ENCODE measurements at places on chromosomes 12 and 14.

DNA sequence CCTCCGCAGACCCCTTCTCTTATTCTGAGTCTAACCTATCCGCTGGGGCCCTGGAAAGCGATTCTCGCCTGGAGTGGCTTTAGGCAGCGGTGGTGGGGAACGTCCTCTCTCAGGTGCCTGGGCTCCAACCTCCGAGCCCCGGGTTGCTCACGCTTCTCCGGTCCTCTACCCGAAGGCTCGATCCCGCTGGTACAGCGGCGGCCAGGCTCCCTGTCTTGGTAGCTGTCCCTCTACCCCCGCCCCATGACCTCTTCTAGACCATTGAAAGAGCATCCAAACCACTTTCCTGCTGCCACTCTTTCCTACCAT lies 505 bp upstream of the HEBP1 start:
- DNase-seq: no peak

DNA sequence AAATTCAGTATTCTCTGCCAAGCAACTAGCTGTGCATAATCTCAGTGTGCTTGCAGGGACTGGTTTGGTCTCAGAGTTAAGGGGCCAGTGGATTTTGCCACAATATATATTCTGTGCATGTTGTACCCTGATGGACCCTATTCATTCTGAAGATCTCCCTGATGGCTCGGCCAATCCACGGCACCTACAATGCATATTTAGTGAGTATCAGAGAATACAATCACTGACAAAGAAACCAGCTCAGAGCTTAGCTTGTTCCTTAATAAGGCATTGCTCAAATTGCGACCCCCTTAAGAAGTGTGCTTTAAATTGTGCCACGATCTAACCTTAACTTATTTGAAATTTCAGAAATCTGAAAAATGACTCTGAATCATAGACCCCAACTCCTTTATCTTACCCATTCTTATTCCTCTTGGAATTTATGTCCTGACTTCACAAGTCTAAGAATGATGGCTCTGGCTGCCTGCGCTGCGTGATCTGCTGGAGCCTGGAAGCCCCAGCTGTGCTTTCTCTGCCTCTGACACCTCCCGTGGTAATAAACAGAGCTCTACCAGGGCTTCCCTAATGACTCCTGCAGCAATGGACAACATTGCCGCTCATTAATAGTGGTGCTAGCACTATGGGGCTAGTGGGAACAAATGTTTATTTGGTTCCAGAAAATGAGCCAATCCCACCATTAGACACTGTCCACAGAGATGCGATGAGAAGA lies 9.0 kb upstream of the DCAF4 start:
- DNase-seq: no peak

DNA sequence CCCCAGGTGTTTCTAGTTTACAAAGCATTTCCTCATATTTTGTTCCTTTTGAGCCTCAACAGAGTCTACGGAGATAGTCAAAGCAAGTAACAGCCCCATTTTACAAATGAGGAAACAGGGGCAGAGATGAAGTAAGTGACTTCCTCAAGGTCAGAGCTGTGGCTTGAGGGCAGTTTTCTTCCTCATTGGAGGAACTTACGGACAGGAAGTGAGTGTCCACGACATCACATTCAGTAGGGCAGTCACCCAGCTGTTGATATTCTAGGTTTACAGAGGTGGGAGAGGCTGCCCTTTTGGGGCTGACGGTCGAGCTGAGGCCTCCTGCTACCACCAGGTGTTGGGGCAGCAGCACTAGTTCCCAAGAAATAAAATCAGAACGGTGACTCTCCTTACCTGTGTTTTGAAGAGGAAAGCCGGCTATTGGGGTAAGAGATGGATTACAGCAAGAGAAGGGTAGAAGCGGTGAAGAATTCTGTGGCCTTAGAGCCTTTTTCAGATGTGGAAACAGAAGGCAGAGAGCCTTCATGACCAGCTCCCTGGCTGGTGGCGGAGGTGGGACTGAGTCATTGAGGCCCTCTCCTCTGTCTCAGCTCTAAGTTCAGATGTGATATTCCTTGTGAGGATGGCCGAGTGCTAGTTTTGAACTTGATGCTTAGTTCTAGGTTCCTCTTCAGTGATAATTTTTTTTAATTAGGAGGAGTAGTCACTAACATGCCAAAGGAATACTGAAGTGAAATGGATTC lies 41.7 kb downstream of the SUSD6 start:
- DNase-seq: no peak

DNA sequence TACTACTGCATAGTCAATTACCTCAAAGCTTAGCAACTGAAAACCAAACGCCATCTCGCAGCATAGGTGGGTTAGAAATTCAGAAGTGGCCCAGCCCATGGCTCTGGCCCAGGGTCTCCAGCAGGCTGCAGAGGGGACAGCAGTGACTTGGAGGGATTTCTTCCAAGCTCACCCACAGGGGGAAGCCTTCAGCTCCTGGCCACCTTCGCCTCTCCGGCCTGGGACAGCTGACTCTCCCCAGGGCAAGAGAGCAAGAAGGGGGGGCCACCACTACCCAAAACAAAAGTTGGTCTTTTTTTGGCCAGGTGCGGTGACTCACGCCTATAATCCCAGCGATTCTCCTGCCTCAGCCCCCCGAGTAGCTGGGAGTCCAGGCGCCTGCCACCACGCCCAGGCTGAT lies 32.2 kb upstream of the ANKRD9 start:
- no peak for DNase-seq

GRCh38 chr12:88600272-88600671 lies 20.0 kb upstream of the KITLG start:
- DNase-seq: no peak

GRCh38 chr14:102496958-102497744 lies 12.4 kb downstream of the ANKRD9 start:
- DNase-seq: no peak

- DNase-seq: no peak
These were observed 163.4 kb downstream of the GALC start for GRCh38 chr14:87829543-87829942.

GRCh38 chr12:109100741-109101140 lies 3.3 kb downstream of the UNG start:
- no peak for DNase-seq

- no peak for DNase-seq
These were observed 14.3 kb downstream of the TBX3 start for GRCh38 chr12:114669401-114670290.

GRCh38 chr12:58607805-58608204 lies 312.5 kb downstream of the LRIG3 start:
- no peak for DNase-seq

- DNase-seq: no peak
These were observed 29.2 kb downstream of the TMEM120B start for GRCh38 chr12:121741743-121742142.

- no peak for DNase-seq
These were observed 54.4 kb upstream of the TMEM263 start for GRCh38 chr12:106901276-106901675.

DNA sequence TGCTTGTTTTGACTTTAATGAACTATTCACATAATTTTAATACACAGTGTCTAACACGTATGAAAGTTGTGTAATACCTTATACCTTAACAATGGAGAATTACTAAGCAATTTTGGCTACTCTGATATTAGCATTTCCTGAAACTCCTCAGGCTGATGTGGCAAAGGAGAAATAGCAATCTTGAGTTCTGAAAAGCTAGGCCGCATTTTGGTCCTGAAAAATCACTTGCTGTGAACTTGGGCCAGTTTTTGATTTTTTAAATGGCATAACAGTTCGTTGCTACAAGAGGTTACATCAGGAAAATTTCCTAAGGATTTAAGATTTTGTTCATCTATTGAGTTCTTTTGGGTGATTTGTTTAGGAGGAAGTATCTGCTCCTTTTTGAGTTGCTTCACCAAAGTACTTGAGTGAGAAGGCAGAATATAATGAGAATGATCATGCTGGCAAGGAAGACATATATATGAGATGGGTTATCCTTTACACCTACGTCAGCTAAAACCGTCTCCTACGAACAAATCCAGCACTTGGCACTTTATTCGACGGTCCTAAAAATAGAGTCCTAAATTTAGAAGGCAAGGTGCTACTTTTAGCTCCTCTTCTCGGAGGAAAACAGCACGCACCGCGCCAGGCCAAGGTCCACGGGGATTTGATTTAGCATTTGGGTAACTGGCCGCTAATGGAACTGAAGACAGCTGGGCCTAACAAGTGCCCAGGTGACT lies 32.2 kb downstream of the MIA2 start:
- peak; percentile 11 for DNase-seq

- no peak for DNase-seq
These were observed 30.1 kb downstream of the RECQL start for GRCh38 chr12:21471294-21471693.

DNA sequence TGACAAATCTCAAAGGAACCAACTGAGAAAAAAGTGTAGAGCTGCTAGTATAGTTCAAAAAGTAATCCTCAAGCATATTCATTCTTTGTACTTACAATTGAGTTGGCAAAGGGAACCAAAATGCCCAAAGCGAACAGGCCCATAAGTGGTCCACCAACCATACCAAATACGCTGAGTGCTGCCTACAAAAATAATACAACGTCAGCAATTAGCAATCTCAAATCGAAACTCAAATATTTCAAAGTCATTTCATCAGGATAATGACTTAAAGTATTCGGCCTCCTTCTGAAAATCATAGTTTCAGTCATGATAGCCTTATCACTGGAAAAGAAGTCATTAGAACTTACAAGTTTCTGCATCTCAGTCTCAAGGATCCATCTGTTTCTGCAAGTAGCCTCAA lies 42.0 kb downstream of the SLC5A8 start:
- DNase-seq: no peak

DNA sequence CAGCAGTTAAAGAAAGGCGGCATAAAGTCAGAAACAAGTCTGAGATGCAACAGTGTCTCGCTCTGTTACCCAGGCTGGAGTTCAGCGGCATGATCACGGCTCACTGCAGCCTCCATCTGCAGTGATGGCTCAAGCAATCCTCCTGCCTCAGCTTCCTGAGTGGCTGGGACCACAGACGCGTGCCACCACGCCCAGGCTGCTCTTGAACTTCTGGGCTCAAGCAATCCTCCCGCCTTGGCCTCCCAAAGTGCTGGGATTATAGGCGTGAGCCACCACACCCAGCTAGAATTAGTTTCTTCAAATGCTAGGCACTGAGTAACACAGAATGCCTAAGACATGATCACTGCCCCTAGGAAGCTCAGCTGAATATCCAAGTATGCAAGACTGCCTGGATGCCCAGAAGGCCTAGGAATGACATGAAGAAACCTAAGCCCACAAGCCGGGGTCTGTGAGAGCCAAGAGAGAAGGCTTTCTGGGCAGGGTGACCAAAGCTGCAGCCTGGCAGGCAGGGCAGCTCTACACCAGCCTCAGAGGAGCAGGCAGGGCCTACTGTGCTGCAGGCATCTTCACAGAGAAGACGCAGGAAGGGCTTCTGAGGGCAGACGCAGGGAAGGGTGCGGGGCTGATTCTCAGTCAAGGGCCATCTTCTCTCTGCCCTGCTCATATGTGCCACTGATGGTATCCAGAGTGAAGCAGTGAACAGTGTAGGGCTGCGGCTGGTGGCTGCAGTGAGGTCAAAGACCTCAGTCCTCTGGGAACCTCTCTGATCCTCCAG lies 4.3 kb upstream of the PPP2R5C start:
- DNase-seq: no peak

All from GM04504 (cell line).